ENCODE measurements at places on chromosomes 12 and 14.

GRCh38 chr12:2110849-2111566, 58.2 kb downstream of the CACNA1C start:
- DNase-seq: no peak

GRCh38 chr14:101193106-101193844, 289.8 kb upstream of the RTL1 start:
- no peak for DNase-seq

DNA sequence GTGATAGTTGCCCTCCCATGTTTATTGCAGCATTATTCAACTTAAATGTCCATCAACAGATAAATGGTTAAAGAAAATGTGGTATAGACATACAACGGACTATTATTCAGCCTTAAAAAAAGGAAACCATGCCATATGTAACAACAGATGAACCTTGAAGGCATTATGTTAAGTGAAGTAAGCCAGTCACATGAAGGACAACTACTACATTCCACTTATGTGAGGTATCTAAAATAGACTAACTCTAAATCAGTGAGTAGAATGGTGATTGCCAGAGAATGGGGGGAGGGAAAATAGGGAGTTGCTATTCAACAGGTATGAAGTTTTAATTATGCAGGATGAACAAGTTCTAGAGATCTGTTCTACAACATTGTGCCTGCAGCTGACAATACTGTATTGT, 10.1 kb downstream of the PCNX4 start:
- no peak for DNase-seq

- no peak for DNase-seq
These were observed 16.3 kb downstream of the MAP4K5 start for GRCh38 chr14:50516091-50516490.

DNA sequence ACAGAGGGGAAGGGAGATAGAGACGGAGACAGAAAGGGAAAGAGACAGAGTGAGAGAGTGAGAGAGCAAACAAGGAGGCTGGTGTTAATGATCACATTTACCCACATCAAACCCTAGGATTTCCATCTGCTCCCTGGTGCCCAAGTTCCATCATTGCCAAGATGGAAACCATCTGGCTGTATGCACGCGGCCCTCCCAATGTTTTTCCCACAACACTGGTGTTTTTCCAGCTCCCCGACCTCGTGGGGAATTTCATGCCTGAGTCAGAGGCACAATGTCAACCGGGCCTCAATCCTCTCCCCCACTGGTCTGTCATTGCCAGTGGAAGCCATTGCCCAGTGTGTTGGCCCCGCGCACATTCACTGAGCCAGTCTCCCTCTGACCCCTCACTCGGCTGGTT, 19.9 kb upstream of the BDKRB2 start:
- DNase-seq: no peak

DNA sequence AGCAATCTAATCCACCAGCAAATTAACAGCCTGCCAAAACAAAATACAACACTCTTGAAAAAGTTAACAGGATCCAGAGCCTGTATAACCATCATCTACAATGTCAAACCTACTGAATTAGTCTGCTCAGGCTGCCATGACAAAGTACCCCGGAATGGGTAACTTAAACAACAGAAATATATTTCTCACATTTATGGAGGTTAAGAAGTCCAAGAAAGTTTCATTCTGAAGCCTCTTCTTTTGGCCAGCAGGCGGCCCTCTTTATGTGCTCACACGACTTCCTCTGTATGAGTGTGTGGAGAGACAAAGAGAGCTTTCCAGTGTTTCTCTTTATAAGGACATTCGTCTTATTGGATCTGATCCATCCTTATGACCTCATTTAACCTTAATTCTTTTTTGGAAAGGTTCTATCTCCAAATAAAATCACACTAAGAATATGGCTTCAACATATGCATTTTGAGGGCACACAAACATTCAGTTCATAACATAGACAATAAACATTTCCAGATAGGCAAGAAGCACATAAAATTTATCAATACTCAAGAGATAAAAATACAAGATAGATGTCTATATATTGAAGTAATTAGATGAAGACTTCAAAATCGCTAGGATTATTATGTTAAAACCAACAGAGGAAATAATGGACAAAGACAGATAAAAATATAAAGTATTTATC, 5.9 kb upstream of the RERG start:
- DNase-seq: peak; percentile 30

GRCh38 chr12:94718114-94718513, 67.8 kb upstream of the TMCC3 start:
- no peak for DNase-seq

- DNase-seq: no peak
These were observed 70.5 kb downstream of the ESRRB start for GRCh38 chr14:76446486-76446885.

Data from CD4-positive, alpha-beta T cell treated with Interleukin-17A for 4 hours (primary cell).